ENCODE measurements at places on chromosomes 6 and 20.

DNA sequence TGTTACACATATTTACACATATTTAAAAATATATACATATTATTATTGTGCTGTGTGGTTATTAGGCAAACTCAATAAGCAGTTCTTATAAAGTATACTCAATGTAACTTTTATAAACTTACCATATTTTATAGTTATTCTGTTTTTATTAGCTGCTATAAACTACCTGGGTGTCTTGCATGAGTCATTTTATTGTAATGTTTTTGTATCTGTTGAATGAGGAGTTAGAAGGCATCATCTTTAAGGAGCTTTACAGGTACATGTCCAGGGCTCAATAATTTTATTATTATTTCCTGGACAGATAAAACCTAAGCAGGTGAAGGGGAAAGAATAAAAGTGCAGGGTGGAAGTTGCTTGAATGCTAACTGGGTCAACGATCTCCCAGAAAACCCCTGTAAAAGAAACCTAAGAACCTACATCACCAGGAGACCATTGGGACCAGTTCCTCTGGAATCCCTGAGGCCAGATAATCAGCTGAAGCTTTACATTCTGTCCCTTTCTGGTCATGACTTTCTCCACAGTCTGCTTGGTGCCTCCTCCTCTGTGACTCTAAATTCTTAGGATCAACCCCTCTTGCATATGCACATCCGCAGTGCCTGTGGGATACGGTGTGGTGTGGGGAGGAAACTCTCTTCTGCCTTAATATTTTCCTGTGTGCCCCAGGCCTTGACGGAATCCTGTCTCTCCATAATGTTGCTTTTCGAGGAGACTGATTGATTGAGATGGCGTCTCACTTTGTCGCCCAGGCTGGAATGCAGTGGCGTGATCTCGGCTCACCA lies 38.0 kb downstream of the TRIM38 start:
- DNase-seq: no peak

DNA sequence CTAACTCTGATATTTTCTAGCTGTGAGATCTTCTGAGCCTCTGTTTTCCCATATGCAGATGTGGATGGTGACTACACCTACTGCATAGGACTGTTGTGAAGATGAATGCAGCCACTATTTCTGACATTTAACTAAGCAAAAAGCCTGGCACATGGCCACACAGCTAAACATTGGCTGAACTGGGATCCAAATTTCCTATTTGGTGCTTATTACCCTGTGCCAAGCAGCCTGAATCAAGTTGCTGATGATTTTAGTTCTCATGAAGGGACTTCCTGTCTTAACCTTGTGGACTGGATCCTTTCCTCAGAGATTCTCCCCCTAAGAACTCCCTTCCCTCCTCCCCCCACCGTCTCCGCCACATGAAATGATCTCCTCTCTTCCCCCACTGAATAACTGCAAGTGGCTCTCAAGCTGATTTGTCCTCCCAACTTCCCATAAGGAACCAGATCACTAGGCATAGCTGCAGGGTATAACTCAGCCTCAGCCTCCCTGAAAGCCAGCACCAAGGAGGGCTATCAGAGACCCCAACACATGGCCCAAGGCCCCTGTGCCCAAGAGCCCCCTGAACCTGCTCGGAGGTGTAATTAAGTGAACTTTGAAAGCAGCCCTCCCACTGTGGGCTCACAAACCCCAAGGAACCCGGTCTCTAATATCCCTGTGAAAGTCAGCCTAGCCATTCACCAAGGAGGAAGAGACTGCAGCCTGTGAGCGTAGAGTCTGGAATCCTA lies 55.7 kb downstream of the MAFB start:
- DNase-seq: no peak

DNA sequence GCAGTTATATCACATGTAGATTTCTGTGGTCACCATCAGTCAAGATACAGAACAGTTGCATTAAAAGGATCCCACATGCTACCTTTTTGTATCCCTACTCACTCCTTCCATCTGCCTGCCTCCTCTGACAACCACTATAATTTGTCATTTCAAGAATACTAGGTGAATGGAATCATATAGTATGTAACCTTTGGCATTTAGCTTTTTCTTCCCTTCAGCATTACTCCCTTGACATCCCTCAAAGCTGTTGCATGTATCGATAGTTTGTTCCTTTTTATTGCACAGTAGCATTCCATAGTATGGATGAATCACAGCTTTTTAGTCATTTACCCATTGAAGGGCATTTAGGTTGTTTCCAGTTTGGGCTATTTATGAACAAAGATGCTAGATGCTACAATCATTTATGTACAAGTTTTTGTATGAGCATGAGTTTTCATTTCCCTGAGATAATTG lies 26.1 kb downstream of the NCOA7 start:
- DNase-seq: no peak

DNA sequence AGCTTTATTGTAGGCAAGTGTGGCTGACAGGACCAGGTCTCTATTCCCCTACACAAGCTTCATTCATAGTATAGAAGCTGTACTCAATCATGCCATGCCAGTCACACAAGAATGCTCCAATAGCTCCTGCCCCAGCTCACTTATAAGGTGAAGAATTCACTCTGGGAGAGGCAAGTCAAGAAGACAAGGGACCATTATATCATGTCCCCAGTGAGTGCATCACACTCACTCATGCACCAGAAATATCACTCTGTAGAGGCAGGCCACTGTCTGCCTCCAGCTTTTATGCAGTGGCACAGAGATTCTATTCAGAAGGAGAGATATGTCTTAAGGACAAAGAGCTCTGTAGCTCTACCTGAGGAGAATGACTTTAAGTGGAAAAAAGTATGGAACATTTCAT lies 263.2 kb downstream of the GJA1 start:
- no peak for DNase-seq

DNA sequence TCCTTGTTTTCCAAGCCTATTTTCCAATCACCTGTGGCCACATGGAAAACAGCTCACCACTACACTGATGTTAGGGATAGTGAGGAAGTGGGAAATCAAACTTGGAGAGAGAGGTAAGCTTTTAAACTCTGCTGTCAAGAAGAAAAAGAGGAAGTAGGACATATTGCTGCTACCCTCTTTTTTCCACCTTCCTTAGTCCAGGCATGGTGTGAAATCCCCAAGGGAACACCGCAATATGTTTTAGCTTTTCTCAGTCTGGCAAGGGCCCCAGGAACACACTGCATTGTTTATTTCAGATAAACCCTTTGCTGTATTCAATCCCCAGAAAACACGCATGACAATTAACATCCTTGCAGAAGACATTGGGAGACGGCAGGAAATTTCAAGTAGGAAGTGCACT lies 61.3 kb downstream of the HS3ST5 start:
- DNase-seq: no peak

DNA sequence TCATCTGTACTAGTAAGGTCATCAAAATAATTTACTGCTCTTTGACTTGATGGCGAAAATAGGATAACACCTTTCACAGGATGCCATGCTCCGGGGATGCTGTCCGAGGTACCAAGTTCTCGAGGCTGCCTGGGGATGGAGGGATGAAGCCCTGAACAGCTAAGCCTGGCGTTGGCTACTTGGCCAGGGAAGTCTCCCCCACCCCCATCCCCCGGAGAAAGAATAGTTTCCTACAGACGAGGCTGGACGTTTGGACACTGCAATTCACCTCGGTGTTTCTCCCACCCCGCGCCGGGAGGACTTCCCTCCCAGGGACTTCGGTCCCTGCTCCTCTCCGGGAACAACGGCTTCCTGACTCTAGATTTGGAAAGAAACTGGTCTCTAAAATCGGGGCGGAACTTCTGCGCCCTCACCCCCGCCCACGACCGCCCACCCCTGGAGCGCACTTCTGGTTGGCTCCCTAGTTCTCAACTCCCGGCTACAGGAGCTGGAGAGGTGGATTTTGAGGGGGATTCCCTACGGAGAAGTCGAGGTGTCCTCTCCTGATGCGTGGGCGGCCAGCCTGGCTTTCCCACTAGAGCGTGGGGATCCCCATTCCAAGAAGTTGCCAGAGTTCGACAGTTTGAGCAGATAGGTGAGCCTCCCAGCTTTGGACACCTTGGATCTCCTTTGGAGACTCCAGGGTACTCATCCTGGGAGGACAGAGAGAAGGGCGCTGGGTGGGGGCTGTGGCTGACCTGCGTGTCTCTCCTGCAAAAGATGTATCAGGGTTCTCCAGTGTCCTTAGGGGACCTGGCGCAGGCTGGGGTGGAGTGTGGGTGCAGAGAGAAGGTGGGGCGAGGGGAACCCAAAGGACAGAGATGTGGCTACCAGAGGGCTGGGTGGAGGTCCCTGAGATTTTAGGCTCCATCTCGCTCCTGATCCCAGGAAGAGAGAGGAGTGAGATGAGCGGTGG lies 1.1 kb downstream of the PCSK2 start:
- DNase-seq: no peak
